CD8-positive, alpha-beta memory T cell (primary cell): ENCODE measurements at places on chromosomes 3 and 15. TPM values are rescaled to one million over a fixed set of nuclear protein-coding genes. Genes with fewer than 3 reads are reported as not detected.
A peak's percentile ranks its signal among the peaks of the same experiment; 100 is the strongest.

GRCh38 chr3:30226601-30227151, 379.7 kb upstream of the TGFBR2 start:
- no peak for DNase-seq

- no peak for DNase-seq
These were observed 1.1 kb downstream of the FAN1 start for GRCh38 chr15:30904812-30905211.

GRCh38 chr3:179563271-179563783, 601 bp downstream of the ACTL6A start:
- DNase-seq: peak; percentile 52

GRCh38 chr3:61724183-61724582, 162.8 kb downstream of the PTPRG start:
- no peak for DNase-seq

- no peak for DNase-seq
These were observed 104.8 kb upstream of the CHRNA7 start for GRCh38 chr15:31925541-31925940.

DNA sequence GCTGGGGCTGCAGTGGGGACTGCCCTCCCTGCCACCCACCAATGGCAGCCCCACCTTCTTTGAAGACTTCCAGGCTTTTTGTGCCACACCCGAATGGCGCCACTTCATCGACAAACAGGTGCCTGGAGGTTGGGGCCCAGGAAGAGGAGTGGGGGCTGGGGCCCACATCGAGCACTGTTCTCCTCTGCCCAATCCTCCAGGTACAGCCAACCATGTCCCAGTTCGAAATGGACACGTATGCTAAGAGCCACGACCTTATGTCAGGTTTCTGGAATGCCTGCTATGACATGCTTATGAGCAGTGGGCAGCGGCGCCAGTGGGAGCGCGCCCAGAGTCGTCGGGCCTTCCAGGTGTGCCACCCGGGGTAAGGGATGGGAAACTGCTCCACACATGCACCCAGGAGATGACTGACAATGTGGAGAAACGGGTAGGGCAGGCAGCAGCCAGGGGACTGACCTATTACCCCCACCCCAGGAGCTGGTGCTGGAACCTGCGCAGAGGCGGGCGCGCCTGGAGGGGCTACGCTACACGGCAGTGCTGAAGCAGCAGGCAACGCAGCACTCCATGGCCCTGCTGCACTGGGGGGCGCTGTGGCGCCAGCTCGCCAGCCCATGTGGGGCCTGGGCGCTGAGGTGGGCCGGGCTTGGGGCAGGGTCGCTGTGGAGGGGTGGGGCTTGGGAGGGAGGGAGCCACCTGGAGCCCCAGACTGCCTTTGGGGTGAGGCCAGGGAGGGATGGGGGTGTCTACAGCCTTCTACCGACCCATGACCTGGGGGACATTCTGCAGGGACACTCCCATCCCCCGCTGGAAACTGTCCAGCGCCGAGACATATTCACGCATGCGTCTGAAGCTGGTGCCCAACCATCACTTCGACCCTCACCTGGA, 22.9 kb downstream of the NBEAL2 start:
- peak; percentile 51 for DNase-seq

GRCh38 chr15:94845390-94845716, 614.0 kb downstream of the MCTP2 start:
- DNase-seq: no peak

DNA sequence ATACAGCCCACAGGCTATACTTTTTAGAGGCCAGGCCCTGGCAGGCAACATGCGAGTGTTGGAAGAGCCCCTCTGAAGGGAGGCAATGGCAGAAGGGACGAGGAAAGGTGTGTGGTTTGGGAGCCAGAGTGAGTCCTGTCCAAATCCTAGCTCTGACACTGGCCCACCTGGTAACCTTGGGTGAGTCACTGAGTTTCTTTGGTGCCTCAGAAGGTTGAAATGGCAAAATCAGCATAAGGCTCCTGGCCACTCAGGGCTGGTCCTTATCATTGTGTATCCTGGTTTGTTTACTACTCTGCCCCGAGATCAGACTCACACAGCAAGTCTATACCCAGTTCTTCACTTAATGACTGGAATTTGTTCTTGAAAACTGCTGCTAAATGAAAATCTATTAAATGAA, 71.4 kb upstream of the TLE3 start:
- no peak for DNase-seq

CSPG4 gene
- not detected for total RNA-seq

DNA sequence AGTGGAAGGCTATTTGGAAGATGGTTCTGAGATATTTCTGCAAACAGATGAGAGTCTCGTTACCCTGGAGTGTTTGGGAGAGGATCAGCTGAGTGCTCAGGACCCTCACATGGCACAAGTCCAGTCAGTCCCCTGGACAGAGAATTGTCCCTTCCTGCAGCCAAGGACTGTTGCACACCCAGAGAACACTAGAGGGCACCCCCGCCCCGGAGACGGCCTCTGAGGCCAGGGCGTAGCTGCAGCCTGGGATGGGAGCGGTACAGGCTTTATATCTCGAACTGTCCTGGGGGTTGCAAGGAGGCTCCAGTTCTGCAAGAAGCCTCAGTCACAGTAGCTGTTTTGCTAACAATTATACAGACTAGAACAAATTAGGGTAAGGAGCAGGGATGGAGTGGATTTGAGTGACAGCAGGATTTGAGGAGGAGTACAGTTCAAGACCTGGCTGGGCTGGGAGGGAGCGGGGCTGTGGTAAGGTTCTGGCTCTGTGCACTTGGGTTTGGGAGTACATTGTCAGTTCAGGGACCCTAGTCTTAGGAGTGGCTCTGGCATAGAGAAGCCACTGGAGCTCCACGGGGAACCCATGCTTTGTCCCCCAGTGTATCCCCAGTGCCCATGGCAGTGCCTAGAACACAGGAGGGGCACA, 67.6 kb upstream of the HACD2 start:
- DNase-seq: no peak

GRCh38 chr3:169891886-169892285, 19.5 kb upstream of the SAMD7 start:
- no peak for DNase-seq

GRCh38 chr3:195093731-195094130, 177.2 kb downstream of the XXYLT1 start:
- peak; percentile 19 for DNase-seq

FOXB1 gene
- 0.33 TPM for total RNA-seq

SLC6A1 gene
- not detected for total RNA-seq

- peak; percentile 26 for DNase-seq
These were observed 58.9 kb downstream of the SLMAP start for GRCh38 chr3:57815036-57815435.

RNU5B-1 gene
- total RNA-seq: not detected

DNA sequence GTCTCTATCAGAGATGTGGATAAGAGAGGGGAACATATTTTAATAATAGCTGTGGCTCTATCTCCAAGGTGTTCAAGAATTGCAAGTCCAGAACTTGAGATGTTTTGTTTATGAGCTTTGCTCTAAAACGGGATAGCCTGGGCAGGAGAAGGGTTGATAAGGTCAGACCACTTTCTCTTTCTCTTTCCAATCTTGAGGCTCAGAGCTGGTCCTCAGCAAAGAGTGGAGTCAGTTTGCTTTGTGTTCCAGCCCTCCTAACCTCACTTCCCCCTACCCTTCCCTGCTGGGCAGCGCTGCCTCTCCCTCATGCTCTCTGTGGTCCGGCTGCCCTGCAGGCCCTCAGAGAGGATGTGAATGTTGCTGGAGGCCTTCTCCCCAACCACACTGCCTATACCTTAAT, 13.8 kb downstream of the KLHL6 start:
- DNase-seq: no peak

- no peak for DNase-seq
These were observed 64.4 kb upstream of the IGF1R start for GRCh38 chr15:98583771-98584430.

C3orf20 gene
- total RNA-seq: 0.07 TPM

GRCh38 chr3:4493941-4494894, 1.1 kb downstream of the ITPR1 start:
- no peak for DNase-seq

DNA sequence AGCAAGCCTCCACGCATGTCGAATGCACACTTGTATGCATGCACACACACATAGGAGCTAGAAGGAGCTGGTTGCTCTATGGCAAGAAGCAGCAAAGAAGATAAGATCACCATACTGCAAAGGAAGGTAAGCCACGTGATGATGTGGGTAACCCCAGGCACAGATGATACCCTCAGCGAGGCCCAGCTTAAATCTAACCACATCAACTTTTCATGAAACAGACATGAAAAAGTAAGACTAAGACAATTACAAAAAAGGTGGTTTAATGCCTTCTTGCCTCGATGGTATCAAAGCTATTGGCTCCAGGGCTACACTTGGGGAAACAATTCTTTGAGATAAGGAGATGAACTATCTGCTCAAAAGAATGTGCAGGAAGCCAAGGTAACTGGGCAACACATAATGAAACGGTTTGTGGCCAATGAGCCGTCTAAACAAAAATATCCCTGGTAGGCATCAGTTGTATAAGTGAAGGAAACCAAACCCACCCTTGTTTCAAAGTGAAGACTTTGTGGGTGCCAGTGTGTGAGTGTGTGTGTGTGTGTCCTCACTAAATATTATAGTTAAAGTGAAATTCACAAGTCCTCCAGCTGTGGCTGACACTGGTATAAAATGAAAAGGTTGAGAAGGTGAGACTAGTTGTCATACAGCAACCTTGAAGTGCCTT, 365.7 kb upstream of the ICE2 start:
- peak; percentile 85 for DNase-seq

DNA sequence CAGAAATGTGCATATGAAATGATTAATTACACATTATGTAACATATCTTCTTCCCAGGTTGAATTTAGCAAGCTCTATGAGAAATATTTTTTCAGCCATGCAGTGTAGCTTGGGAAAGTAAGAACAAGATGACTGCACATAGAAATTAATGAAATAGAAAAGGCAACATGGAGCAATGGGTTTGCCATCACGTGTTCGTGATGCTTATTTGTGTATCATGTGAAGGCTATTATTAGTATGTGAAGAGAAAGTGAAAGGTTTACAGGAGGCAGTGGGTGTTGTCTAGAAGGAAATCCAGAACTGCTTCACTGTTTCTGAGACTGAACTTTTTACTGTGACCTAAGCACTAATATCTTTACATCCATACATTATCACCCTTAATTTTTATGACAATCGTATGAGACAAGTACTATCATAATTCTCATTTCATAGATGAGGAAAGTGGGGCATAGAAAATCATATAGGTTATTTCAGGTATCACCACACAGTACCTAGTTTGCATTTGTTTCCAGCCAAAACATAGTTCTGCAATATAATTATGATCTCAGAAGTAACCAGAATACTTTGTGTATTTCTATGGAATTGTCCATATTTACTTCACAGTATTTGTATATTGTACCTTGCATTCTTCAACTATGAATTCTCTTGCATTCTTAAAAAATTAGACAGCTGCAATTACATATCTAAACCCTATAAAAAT, 14.9 kb downstream of the SERPINI1 start:
- DNase-seq: no peak

- no peak for DNase-seq
These were observed 1129.3 kb downstream of the NAALADL2 start for GRCh38 chr3:175988401-175988800.

PPIP5K1 gene
- 35.6 TPM for total RNA-seq

- DNase-seq: no peak
These were observed 43.9 kb downstream of the BHLHE40 start for GRCh38 chr3:5022966-5023776.

- no peak for DNase-seq
These were observed 142.7 kb downstream of the GHSR start for GRCh38 chr3:172305552-172305951.

GRCh38 chr3:44939581-44940036, 36.4 kb downstream of the ZDHHC3 start:
- DNase-seq: no peak

DNA sequence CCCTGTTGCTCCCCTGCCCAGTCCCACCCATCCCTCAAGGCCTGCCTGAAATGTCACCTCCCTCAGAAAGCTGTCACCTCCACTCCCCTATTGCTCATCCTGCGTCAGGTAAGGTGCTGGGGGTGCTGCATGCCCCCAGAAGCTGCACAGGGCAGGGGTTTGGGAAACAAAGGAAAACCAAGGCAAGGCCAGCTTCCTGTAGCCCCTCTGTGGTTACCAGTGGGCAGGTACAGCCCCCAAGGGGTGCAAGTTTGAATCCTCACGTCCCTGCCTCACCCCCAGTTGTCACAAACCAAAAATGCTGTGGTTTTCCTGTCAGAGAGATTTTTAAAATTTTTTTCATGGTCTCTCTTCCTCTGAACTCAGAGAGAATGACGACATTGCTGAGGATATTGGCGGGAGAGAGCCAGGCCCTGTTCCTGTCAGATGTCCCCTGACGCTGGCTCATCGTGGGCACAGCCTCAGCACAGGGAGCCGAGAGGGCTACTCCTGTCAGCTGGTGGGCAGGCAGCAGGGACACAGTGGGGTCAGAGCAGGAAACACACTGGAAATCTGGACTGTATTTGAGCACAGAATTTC, 27.0 kb downstream of the PSTPIP1 start:
- peak; percentile 43 for DNase-seq

IMPG2 gene
- 0.11 TPM for total RNA-seq

DLL4 gene
- not detected for total RNA-seq

LSMEM2 gene
- total RNA-seq: not detected

DNA sequence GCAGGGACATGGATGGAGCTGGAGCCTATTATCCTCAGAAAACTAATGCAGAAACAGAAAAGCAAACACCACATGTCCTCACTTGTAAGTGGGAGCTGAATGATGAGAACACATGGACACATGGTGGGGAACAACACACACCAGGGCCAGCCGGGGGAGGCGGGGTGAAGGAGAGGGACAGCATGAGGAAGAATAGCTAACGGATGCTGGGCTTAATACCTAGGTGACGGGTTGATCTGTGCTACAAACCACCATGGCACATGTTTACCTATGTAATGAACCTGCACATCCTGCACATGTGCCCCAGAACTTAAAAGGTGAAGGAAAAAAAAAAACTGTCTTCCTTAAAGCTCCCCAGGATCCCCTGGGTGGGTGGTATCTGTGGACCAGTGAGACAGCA, 87.1 kb downstream of the ADAMTS17 start:
- no peak for DNase-seq

DNA sequence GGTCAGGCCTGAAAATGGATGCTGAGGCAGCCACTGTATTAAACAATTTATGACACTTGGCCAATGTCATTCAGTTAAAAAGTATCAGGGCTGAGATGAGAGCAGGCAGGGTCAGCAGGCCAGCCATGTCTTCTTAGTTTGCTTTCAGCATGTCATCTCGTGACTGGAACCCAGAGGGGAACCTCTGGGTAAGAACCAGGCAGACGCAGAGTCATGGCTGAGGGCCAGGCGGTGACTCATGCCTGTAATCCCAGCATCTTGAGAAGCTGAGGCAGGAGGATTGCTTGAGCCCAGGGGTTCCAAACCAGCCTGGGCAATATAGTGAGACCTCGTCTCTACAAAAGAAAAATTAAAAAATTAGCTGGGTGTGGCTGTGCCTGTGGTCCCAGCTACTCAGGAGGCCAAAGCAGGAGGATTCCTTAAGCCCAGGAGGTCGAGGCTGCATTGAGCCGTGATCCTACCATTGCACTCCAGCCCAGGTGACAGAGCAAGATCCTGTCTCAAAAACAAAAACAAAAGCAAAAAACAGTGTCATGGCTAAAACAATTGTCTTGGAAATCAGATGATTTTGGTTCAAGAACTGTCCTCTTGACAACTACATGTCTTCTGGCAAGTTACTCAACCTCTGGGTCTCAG, 11.7 kb downstream of the BCL2L10 start:
- no peak for DNase-seq

GRCh38 chr3:153343988-153344782, 182.2 kb downstream of the RAP2B start:
- no peak for DNase-seq
